ENCODE measurements at places on chromosomes 3 and 15. TPM values are rescaled to one million over a fixed set of nuclear protein-coding genes. Genes with fewer than 3 reads are reported as not detected.

The RTP1 gene
- 0.93 TPM for total RNA-seq

The GABRA5 gene
- 3.1 TPM for total RNA-seq

GRCh38 chr3:123392871-123393620 is 55.8 kb downstream of the ADCY5 start:
- peaks cover 73% of the 10 kb centered on the region for H3K4me1 ChIP-seq
- H3K36me3 ChIP-seq, result no peaks in the 10 kb centered on the region
- DNase-seq, result no peak
- H3K27ac ChIP-seq, result peak overlapping the region; percentile 64

The CDCP1 gene
- 2.7 TPM for total RNA-seq

The ALCAM gene
- 8.3 TPM for total RNA-seq

GRCh38 chr3:102714567-102714966 is 279.8 kb downstream of the ZPLD1 start:
- no peaks in the 10 kb centered on the region for H3K36me3 ChIP-seq
- DNase-seq, result no peak
- H3K4me1 ChIP-seq, result no peaks in the 10 kb centered on the region
- H3K27me3 ChIP-seq, result no peaks in the 10 kb centered on the region

- H3K27ac ChIP-seq, result no peak overlapping the region
- no peaks in the 10 kb centered on the region for H3K36me3 ChIP-seq
- no peaks in the 10 kb centered on the region for H3K4me1 ChIP-seq
- no peak overlapping the region for H3K4me3 ChIP-seq
Observed at GRCh38 chr3:195080571-195081151, 190.3 kb downstream of the XXYLT1 start.

The GOLGA6L7 gene
- 13.6 TPM for total RNA-seq

The P2RY1 gene
- 6.4 TPM for total RNA-seq

DNA sequence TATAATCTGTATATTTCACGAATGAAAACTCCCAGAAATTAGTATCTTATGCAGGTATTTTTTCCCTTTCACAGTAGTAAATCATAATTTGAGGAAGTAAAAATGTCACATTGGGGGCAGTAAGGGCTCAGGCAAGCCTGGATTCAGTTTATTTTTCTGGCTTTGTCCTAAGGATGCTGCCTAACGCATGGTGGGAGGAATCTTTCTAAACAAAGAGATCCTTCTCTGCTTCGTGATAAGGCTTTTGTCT is 35.7 kb downstream of the DNASE1L3 start:
- peak overlapping the region; percentile 57 for H3K27ac ChIP-seq
- H3K27me3 ChIP-seq, result no peaks in the 10 kb centered on the region
- H3K4me1 ChIP-seq, result peaks cover 42% of the 10 kb centered on the region
- H3K36me3 ChIP-seq, result no peaks in the 10 kb centered on the region
- DNase-seq, result no peak

- H3K27ac ChIP-seq, result no peak overlapping the region
- DNase-seq, result no peak
- H3K4me3 ChIP-seq, result no peak overlapping the region
- H3K27me3 ChIP-seq, result no peaks in the 10 kb centered on the region
Observed at GRCh38 chr3:76203578-76203977, 418.2 kb upstream of the ZNF717 start.

The FRMD5 gene
- 10.5 TPM for total RNA-seq

The KY gene
- 0.71 TPM for total RNA-seq

DNA sequence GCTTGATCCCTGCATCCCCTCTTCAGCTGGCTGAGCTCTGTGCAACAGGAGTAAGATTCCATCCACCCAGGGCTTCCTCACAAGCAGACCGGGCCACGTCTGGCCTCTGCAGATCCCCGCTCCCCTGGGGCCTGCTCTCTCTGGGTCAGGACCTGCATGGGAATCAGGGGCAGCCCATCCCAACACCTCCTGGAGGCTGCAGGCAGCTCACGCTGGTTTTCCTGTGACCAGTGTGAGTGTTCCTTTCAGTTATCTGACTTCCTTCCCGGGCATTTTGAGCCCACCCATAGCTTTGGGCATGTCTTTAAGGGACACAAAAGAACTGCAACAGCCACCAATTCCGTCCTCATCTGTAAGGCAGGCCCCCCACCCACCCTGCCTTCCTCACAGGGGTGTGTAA is 16.3 kb downstream of the NUP210 start:
- no peak overlapping the region for H3K27ac ChIP-seq
- no peaks in the 10 kb centered on the region for H3K4me1 ChIP-seq
- no peaks in the 10 kb centered on the region for H3K36me3 ChIP-seq
- no peak for DNase-seq
- H3K4me3 ChIP-seq, result no peak overlapping the region

DNA sequence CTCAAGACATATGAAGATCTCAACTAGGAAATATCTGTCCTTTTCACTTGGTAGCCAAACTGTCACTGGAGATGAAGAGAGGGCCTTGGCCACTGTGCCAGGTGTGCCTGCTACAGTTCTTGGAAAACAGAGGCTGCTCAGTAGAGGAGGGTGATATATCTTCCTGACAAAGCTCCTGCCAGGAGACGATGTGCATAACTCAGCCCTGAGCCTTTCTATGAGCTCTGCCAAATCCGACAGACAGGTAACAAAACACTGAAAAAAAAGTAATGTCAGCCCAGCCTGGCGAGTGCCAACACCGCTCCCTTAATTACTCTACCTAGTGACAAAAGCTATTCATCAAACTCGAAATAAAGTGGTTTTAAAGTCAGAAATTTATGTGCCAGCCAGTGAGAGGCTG is 123.2 kb downstream of the MFSD1 start:
- no peaks in the 10 kb centered on the region for H3K27me3 ChIP-seq
- H3K4me3 ChIP-seq, result no peak overlapping the region
- no peaks in the 10 kb centered on the region for H3K4me1 ChIP-seq
- no peak overlapping the region for H3K27ac ChIP-seq

GRCh38 chr3:72567474-72567873 is 280.8 kb downstream of the SHQ1 start:
- H3K4me1 ChIP-seq, result no peaks in the 10 kb centered on the region
- H3K4me3 ChIP-seq, result no peak overlapping the region
- no peaks in the 10 kb centered on the region for H3K27me3 ChIP-seq
- no peak for DNase-seq

The SLC30A4 gene
- total RNA-seq, result 32.6 TPM

The PARP15 gene
- total RNA-seq, result 4.8 TPM

- no peak overlapping the region for H3K4me3 ChIP-seq
- no peak for DNase-seq
- H3K27ac ChIP-seq, result no peak overlapping the region
- H3K27me3 ChIP-seq, result no peaks in the 10 kb centered on the region
- no peaks in the 10 kb centered on the region for H3K4me1 ChIP-seq
Observed at GRCh38 chr3:25191673-25192072, 236.4 kb upstream of the RARB start.

DNA sequence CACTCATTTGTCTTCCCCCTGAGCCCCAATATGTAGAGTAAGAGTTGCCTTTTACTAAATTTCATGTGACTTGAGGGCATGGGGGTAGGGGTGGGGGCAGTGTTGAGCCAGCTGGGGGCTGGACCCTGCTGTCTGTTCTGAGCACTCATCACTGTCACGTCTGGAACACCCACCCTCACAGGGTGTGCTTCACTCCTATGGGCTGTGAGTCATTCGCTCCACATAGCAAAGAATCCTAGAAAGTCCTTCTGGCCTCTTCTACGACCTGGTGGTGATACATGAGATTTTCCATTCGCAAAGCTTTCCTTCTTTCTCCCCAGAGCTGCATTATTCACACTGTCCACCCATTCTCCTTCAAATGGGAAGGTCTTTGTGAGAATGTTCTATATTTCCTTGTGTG is 43.6 kb upstream of the MGLL start:
- no peaks in the 10 kb centered on the region for H3K4me1 ChIP-seq
- H3K4me3 ChIP-seq, result no peak overlapping the region

The CYP19A1 gene
- 3.3 TPM for total RNA-seq

The CAV3 gene
- total RNA-seq, result not detected

GRCh38 chr15:90036343-90036742 is 35.2 kb downstream of the ZNF710 start:
- no peak overlapping the region for H3K4me3 ChIP-seq
- no peaks in the 10 kb centered on the region for H3K27me3 ChIP-seq
- no peak for DNase-seq
- no peak overlapping the region for H3K27ac ChIP-seq

DNA sequence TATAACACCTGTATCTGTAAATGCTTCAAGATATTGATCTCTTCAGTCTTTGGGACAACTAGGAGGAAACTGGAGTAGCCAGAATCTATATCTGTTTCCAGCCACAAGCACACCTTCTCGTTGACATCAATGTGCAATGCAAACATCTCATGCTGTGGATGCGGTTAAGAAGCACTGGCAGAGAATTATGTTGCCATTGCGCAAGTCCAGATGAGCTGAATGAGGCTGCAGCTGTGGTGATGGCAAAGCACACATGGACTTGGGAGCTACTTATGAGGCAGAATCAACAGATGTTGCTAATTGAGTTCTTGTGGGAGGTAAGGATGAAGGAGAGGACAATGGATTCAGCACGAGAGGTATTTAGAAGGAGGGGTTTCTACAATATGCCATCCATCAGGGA is 90.9 kb downstream of the STRIT1 start:
- H3K27me3 ChIP-seq, result no peaks in the 10 kb centered on the region
- no peaks in the 10 kb centered on the region for H3K4me1 ChIP-seq
- no peak overlapping the region for H3K27ac ChIP-seq

The RTP4 gene
- 2.0 TPM for total RNA-seq

The PGBD4 gene
- 2.8 TPM for total RNA-seq

The MAP6D1 gene
- total RNA-seq, result 4.8 TPM

- peaks cover 14% of the 10 kb centered on the region for H3K4me1 ChIP-seq
- no peak overlapping the region for H3K4me3 ChIP-seq
- H3K36me3 ChIP-seq, result no peaks in the 10 kb centered on the region
Observed at GRCh38 chr3:107217172-107217571, 160.1 kb upstream of the CCDC54 start.

The PRKCI gene
- 100 TPM for total RNA-seq

DNA sequence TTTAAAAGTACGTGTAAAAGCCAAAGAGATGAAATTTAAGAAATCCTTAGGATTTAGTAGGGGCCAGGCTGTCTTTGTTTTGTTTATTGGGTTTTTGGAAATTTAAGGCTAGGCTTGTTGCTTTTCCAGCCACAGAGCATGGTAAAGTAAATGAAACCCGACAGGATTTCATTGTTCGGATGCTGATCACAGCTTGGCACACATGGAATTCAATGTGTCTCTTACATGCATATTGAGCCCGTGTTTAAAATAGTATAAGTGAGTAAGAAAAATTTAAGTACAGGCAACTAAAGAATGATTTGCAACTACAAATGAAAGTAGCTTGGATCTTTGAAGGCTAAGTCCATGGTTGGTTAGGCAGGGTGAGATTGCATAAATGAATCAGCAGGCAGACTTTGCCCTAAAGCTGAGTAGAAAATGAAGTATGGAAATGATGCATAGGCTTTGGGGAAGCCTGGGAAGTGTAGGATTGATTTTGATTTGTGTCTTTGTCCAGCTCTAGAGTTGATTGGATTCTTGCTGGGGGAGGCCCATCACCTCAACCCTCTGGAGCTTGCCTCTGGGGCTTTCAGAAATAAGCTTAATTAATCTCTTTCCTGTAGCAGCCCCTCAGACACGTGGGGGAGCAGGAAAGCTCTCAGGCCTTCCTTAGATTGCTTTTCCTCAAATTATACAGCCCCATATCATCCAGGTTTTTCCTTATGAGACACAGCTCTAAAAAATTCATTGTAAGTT is 68.2 kb upstream of the ADAMTSL3 start:
- no peaks in the 10 kb centered on the region for H3K27me3 ChIP-seq
- no peaks in the 10 kb centered on the region for H3K36me3 ChIP-seq
- H3K4me3 ChIP-seq, result no peak overlapping the region
- DNase-seq, result no peak

DNA sequence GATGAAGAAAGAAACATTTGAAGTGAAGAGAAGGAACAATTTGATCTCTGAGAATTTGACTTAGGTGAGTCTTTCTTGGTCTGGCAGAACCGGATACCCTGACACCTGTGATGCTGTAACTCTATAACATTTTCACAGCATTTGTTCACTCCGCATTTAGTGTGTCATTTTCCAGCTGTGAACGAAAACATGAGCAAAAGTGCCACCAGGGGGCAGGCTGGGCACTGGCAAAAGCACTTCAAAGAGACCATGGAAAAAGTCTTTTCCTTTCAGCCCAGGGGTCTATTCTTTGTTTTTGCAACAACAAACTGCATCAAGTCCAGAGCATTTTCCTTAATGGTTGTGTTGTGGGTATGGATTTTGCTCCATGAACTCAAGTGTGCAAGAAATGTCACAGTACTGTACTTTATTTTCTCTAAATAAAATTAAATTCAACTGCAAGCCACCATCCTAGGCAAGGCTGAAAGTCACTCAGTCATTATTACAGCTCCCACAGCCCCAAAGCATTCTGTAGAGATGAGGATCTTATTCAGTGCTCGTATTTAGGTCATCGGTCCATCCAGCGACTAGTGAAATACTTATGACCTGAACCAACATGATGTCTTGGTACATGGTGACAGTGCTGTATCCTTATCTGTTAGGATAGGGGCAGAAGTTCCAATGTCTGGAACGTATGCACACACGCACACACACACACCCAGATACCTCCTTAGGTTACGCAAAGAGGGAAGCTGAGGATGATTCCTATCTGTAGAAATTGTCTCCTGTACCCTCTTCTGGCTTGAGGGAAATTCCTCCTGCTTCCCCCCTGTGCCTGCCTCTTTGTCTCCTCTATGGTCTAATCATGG is 125.5 kb downstream of the GADL1 start:
- DNase-seq, result peak; percentile 80
- H3K36me3 ChIP-seq, result no peaks in the 10 kb centered on the region
- no peaks in the 10 kb centered on the region for H3K4me1 ChIP-seq

GRCh38 chr3:130341388-130341787 is 4.1 kb upstream of the COL6A5 start:
- H3K4me1 ChIP-seq, result peaks cover 3% of the 10 kb centered on the region
- no peak overlapping the region for H3K27ac ChIP-seq
- no peaks in the 10 kb centered on the region for H3K27me3 ChIP-seq
- no peaks in the 10 kb centered on the region for H3K36me3 ChIP-seq

DNA sequence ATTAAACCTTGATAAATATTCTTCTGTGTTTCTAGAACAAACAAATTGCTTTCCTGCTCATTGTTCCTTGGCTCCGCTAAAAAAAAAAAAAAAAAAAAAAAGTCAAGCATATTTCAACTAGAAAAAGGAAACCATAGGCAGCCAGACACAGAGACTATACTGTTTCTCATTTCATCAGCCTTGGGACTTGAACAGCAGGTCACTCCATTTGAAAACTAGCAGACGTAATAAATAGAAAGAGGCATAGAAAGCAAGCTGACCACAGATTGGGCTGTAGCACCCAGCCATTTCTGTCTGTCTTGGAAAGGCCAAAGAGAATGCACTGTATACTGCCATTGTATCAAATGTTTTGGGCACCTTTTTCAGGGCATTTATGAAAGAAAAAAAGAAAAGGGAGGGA is 697.1 kb downstream of the NLGN1 start:
- no peak overlapping the region for H3K4me3 ChIP-seq
- no peaks in the 10 kb centered on the region for H3K36me3 ChIP-seq
- no peak overlapping the region for H3K27ac ChIP-seq

The FNDC3B gene
- 63.5 TPM for total RNA-seq

GRCh38 chr15:62601777-62602545 is 436.9 kb upstream of the C2CD4B start:
- no peaks in the 10 kb centered on the region for H3K36me3 ChIP-seq
- no peaks in the 10 kb centered on the region for H3K27me3 ChIP-seq

All from testis (tissue), 5 donors.